ENCODE measurements at places on chromosomes 16 and 17.
A peak's percentile ranks its signal among the peaks of the same experiment; 100 is the strongest.

DNA sequence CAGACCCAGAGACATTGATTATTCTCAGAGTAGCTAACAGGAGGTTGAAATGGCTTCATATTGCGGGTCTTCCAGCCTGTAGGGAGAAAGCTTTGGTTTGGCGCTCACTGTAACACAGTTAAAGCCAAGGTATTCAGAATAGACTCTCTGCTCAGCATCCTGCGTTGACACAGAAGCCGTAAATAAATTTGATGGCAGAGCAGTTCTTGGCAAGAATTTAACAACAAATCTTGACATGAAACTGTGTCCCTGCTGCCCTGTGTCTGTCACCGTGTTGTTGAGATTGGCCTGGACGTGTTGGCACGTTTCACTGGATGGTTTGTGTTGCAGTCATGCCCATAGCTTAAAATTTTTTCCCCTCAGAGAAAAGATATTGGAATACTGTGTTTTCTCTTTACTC lies 359.6 kb downstream of the SNX29 start:
- DNase-seq = no peak

- no peak for DNase-seq
These were observed 1.7 kb upstream of the NPIPB7 start for GRCh38 chr16:28473714-28474265.

GRCh38 chr16:58336332-58337089 lies 41.7 kb upstream of the PRSS54 start:
- peak; percentile 73 for DNase-seq

- DNase-seq = no peak
These were observed 93.0 kb downstream of the GOSR1 start for GRCh38 chr17:30570191-30570590.

DNA sequence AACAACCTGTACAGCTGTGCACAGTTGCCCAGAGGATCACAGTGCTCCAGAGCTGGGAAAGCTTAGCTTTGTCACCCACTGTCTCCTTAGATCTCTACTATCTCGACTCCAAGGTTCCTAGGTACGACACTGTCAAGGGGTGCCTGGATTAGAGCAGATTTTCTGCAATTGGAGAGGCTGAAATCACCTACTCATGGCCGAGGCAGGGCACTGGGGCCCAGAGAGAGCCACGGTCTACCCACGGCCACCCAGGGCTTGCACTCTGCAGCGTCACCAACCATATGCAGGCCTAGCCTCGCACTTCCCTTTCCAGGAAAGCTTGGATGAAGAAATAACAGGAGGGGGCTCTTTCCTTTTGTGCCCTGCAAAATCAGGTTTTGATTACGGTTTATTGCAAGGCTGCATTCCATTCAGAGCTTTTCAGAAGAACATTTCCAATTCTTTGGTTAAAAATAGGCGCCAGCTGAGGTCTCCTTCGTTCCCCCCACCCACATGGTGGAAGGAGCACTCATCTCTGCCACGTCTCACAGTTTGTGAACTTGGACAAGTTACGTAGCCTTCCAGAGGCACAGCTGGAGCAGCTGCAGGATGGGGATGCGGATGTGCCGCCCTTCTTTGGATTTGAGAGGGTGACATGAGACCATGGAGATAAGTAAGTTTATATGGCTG lies 80.0 kb downstream of the IRX5 start:
- no peak for DNase-seq

GRCh38 chr17:72301887-72302286 lies 181.1 kb downstream of the SOX9 start:
- no peak for DNase-seq

GRCh38 chr17:7748076-7748775 lies 30.7 kb downstream of the DNAH2 start:
- DNase-seq = no peak

DNA sequence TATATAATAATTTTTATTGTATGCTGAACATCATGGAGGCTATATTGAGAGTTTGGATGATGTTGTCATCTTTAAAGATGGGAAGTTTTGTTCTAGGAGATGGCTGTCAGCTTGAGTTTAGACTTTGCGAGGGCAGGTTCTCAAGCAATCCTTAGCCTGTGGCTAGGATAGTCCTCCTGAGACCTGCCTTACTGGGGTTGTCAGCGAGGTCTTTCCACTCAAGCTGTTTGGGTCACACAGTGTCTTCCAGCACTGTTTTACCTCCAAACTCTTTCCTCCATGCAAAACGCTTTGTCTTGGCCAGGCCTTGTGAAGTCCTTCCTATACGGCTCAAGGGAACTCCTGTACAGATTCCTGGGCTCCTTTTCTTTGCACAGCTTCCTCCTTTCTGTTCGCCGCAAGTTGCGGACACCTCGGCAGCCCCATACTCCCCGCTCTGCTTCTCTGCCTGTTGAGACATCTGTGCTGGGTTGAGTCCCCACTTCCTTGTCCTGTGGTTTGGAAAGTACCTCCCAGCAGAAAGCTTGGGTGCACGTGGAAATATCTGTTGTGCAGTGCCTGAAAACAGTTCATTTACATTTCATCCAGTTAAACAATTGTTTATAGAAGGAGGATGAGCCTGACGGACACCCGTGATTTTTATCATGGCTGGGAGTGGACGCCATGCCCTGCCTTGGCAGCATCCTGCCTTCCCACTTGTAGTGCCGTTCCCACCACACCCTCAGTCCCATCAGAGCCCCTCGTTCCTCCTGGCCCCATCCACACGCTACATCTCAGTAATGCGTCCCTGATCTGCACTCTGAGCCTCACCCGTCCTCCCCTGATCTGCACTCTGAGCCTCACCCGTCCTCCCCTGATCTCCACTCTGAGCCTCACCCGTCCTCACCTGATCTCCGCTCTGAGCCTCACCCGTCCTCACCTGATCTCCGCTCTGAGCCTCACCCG lies 55.0 kb upstream of the CBFA2T3 start:
- DNase-seq = no peak

- DNase-seq = no peak
These were observed 31.9 kb upstream of the MPHOSPH6 start for GRCh38 chr16:82201926-82202325.

- DNase-seq = no peak
These were observed 847.3 kb upstream of the CDH8 start for GRCh38 chr16:62883509-62883908.

GRCh38 chr16:50603206-50604064 lies 55.2 kb downstream of the NKD1 start:
- DNase-seq = no peak

DNA sequence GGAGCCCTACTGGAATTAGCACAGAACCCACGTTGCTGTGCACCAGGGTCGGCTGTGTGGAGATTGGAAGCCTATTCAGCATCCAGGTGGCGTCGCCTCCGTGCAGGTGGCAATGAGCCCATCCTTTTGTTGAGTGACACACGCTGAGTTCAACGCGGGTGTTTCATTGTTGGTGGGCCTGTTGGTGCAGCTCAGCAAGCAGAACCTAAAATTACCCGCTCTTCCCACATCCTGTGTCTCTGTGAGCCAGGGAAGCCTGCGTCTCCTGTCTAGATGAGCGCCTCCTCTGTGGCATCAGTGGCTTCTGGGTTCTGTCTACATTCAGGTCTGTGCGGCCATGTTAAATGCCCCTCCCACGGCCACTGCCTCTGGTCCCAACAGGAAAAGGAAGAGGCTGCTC lies 14.5 kb downstream of the CD2BP2 start:
- no peak for DNase-seq

- no peak for DNase-seq
These were observed 66.8 kb downstream of the RTN4RL1 start for GRCh38 chr17:1958134-1958881.

DNA sequence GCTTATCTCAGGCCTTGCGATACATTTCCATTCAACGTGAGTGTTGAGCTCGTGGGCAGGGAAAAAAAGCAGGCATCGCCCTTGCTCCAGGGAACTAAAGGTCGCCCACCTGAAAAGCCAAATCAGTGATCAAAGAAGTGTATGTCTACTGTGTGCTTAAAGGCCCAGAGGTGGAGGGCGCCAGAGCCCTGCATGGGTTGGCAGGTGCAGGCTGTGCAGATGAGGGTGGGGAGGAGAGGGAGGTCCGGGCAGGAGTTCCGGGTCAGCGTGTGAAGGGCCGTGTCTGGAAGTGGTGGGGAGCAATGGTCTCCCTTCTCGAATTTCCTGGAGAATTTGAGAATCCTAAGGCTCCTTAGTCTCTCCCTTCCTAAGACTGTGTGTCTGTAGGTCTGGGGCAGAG lies 7.2 kb downstream of the ADAM11 start:
- no peak for DNase-seq

DNA sequence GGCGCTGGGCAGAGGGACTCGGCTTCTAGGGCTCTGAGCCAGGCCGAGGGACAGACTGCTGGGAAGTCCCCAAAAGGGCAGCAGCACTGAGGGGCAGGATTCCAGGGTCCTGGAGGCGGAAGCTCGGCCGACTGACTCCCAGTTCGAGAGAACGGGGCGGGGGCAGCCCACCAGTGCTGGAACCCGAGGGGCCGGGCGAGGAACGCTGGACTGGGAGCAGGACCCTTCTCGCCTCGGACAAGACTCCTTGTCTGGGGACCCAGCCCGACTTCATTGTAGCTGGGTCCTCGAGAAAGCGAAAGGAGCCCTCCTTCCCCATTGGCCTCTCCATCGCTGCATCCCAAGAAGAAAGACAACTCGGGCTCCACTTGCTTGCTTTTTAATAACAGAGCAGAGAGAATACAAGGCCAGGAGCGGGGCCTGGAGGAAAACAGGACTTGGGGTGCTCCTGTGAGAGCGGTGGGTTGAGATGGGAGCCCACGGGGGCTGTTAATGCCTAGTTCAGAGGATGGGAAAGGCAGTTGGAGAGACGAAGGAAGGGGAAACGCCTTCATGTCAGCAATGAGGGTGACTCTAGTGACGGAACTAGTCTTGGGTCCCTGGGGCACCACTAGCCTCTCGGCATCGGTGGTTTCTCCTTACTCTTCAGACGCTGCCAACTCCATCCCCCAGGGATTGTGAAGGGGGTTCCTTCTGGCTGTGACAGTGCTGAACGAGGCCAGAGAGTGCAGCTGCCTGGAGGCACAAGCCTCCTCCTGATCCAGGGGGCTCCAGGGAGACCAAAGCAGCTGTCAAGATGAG lies 492 bp upstream of the CAMTA2 start:
- DNase-seq = no peak

DNA sequence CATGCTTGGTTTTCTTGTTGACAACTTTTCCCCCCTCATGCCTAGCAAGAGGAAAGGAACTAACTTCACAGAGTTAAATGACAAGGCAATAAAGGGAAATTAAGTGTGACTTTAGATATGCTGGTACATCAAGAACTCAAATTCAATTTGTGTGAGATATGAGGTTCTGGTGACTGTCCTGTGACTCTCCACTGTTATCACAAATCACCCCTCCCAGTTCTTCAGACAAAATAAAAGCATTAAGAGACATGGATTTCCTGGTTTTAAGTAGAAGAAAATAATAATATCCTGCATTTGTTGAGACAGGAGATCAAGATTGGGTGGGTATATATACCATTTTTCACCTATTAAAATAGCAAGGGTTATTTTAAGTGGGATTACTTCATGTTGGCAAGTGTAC lies 46.2 kb downstream of the SNTB2 start:
- DNase-seq = no peak

DNA sequence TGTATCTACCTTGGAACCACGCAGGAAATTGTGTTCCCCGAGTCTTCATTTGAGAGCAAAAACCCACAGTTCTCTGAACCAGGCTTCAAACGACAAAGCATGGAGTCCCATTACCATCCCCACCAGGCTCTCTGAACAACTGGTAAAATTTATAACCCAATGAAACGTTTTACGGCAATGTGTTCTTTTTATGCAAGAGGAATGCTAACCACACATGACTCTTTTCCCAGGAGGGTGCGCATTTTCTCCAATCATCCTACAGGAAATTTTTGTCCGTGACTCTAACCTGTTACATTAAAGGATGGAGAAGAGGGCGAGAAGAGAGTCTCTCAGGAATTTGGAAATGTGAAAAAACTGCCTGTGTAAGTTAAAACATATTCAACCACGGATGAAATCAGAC lies 17.8 kb downstream of the STX8 start:
- no peak for DNase-seq

DNA sequence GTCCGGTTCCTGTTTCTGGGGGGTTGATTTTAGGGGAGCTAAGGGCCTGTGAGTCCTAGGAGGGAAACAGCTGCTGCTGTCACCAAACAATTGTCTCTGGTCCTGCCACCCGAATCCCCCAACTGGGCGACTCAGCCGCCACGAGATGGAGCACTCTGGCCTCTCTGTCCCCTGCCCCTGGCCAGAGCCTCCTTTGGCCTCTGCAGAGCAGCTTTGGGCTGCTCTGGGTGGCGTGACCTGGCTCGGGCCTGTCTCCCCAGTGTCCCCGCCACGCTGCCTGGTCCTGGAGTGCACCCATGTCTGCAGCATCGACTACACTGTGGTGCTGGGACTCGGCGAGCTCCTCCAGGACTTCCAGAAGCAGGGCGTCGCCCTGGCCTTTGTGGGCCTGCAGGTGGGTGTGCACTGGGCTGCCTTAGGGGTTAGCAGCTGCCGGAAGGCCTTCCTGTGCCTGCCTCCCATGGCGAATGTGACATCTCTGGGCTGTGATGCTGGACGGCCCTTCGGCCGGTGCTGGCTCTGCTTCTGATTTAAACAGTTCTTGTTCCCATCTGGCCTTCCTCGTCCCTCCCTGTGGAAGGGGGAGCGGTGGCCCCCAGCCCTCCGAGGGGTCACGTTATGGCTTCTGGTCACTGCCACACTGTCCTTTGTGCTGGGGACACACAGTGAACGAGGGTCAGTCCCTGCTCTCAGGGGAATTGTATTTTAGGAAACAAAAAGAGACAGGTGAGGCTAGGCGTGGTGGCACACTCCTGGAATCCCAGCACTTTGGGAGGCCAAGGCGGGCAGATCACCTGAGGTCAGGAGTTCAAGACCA lies 11.6 kb upstream of the RNF213 start:
- DNase-seq = no peak

DNA sequence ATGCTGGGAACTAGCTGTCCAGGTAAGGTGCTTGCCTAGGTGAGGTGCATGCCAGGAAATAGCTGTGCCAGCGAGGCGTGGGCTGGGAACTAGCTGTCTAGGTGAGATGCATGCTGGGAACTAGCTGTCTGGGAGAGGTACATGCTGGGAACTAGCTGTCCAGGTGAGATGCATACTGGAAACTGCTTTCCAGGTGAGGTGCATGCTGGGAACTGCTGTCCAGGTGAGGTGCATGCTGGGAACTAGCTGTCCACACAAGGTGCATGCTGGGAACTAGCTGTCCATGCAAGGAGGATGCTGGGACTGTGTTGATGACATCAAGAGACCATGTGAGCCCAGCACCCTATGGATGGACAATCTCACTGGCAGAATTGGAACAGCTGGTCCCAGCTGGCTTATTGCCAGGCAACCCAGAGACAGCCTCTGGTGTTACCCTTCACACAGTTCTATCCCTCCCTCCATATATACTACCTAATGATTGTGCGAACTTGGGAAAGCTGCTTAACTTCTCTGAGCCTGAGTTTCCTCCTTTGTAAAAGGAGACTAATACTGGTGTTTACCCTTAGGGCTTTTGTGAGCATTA lies 479.9 kb upstream of the RBFOX1 start:
- DNase-seq = no peak

- DNase-seq = peak; percentile 68
These were observed 17.0 kb downstream of the CAVIN1 start for GRCh38 chr17:42405963-42406495.

- DNase-seq = no peak
These were observed 120.4 kb downstream of the HIC1 start for GRCh38 chr17:2175294-2175628.

- no peak for DNase-seq
These were observed 1.1 kb downstream of the GLIS2 start for GRCh38 chr16:4316864-4317531.

Measured in stimulated activated CD8-positive, alpha-beta memory T cell treated with anti-CD3 and anti-CD28 coated beads, Interleukin-4, amount 100 ng/mL, for 1 hour (primary cell).